ENCODE measurements at places on chromosomes 12 and 14.

DNA sequence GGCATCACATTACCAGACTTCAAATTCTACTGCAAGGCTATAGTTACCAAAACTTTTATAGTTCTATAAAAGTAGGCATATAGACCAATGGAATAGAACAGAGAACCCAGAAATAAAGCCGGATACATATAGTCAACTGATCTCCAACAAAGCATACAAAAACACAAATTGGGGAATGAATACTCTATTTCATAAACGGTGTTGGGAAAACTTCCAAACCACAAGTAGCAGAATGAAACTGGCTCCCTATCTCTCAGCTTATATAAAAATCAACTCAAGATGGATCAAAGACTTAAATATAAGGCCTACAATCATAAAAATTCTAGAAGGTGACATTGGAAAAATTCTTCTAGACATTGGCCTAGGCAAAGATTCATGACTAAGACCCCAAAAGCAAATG lies 187.9 kb upstream of the PLXNC1 start:
- DNase-seq: no peak

DNA sequence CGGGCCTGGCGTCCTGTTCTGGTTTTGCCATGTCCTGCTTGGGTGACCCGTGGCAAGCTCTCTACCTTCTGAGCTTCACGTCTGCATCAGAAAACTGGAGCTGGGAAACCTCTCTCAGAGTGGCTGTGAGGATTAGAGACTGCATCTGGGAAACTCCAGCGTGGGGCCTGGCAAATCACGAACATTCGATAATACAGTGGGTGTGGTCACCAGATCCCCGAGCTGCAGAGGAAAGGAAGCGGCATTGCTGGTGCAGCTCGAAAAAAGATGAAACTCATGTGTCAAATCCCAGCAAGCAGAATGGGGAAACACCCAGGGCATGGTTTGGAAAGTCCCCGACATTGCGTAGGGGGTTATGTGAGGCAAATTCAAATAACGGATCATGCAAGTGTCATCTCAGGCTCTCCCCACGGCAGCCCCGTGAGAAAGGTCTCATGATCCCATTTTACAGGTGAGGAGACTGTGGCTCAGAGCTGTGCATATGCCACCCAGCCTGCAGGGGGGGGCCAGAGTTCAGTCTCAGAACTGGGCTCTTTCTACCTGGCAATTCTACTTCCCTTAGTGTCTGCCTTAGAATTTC lies 98.1 kb upstream of the VRK1 start:
- peak; percentile 9 for DNase-seq

DNA sequence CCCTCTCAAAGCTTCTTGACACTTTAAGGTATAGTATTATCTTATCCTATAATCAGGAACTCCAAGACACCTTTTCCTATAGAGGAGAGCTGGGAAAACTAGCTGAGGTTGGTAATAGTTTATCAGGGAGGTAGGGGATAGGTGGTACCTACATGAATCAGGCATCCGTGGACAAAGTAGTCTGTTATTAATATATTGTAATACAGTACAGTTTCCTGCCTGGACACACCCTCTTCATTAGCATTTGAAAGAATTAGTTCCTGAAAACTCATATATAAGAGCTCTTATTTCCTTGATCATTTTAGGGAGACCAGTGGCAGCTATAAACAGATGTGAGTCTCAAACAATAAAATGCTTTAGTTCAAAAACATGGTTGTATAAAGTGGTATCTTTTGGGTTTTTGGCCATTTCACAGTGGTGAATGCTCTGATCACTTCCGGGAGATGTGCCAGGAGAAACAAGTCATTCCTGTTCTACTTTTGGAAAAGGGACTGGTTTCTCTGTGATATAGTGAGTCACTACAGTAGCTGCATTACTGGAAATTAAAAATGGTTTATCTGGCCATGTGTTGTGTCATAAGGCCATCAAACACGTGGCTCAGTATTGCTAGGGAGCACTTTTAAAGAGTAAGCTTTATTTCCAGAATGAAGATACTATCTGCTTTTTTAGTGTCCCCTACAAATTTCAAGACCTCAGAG lies 98.1 kb downstream of the KLRB1 start:
- no peak for DNase-seq

DNA sequence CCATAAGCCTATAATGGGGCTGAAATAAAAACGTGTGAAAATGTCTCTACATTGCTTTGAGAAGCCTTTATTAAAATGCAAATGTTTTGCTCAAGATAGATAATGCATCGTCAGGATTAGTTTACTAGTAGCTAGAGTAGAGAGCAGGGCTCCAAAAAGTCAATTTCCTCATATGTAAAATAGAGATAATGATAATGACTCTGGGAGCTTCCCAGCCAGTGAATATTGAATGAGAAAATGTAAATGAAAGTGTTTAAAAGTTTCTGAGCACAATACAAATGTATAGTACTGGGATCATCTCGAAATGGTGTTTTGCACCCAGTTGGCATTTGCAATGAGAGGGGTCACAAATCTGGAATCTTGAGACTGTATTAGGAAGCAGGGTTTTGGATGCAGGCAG lies 135.3 kb downstream of the OTOGL start:
- no peak for DNase-seq

GRCh38 chr14:23828616-23829015 lies 125.0 kb upstream of the DHRS4 start:
- peak; percentile 45 for DNase-seq

GRCh38 chr14:61151251-61151650 lies 129.9 kb downstream of the TMEM30B start:
- no peak for DNase-seq

- DNase-seq: no peak
Observed at GRCh38 chr12:34602213-34602940, 580.1 kb downstream of the ALG10 start.

DNA sequence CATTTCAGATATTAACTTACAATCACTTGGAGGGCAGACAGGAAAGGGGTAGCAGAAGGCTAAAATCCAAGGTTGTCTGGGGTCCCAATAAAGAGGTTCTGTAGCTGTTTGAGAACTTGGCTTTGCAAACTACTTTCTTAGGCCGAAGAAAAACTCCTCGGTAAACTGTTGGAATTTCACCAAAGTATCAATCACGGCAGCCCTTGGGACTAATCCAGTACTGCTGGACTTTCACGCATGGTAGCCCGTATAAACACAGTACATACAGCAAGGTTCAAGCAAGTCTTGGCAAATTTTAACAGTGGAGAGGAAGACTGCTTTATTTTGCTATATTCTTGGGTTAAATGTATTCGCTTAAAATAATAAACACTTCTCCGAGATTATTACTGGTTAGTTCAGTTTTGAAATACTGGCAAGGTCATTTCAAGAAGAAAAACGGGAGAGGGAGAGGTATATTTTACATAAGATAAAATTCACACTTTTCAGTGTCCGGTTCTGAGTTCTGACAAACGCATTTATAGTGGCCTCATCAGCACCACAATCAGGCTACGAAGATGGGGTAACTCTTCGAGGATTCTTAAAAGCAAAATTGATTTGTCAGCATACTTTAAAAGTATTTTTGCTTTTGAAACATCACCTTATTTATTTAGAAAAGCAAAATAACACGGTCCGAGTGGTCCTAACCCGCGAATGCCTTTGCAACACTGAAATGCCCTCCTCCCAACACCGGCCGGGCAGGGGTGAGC lies 1.3 kb downstream of the SETD3 start:
- no peak for DNase-seq

DNA sequence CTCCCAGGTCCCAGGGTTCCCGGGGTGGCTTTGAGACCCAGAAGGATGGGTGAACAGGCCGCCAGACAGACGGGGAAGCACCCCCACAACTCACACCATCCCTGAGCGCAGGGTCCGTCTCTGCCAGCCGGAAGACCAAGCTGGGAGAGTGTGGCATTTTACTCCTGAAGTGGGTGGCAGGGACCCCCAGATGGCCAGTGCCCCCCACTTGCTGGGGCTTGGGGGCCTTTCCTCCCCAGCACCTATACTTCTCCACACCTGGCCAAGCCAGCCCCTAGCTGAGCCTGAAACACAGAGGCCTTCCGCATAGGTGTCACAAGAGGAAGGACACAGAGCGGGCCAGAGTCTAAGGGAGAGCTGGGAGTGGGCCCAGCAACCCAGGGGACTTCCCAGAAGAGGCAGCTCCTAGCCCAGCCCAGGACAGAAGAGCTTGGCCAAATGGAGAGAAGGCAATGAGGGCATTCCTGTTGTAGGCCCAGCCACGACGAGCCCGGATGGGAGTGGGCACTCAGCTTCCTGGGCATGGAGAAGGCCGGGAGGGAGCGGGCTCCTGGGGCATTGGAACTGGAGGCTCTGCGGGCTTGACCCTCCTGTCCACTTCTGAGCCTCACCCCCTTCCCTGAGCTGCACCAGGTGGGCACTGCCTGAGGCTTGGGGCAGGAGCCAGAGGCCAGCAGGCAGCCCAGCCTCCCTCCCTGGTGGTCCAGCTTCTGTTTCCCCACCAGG lies 3.3 kb downstream of the AHNAK2 start:
- DNase-seq: no peak

GRCh38 chr14:59284059-59284458 lies 95.6 kb downstream of the DAAM1 start:
- no peak for DNase-seq

DNA sequence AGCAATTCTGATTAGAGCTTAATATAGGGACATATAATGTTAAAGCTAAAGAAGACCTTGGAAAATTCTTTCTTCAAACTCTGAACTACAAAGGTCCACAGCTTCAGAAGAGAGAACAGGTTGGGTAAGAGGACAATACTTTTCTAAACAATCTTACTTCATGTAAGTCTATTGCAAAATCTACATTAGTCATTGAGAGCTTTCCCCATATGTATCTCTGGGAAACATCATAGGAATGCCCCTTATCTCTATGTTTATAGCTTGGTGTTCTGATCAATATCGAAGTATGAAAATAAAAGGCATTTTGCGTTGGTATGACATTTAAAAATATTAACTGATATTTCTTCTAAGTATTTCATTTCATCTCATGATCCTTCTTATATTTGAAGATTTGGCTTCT lies 962.6 kb downstream of the AACS start:
- no peak for DNase-seq

DNA sequence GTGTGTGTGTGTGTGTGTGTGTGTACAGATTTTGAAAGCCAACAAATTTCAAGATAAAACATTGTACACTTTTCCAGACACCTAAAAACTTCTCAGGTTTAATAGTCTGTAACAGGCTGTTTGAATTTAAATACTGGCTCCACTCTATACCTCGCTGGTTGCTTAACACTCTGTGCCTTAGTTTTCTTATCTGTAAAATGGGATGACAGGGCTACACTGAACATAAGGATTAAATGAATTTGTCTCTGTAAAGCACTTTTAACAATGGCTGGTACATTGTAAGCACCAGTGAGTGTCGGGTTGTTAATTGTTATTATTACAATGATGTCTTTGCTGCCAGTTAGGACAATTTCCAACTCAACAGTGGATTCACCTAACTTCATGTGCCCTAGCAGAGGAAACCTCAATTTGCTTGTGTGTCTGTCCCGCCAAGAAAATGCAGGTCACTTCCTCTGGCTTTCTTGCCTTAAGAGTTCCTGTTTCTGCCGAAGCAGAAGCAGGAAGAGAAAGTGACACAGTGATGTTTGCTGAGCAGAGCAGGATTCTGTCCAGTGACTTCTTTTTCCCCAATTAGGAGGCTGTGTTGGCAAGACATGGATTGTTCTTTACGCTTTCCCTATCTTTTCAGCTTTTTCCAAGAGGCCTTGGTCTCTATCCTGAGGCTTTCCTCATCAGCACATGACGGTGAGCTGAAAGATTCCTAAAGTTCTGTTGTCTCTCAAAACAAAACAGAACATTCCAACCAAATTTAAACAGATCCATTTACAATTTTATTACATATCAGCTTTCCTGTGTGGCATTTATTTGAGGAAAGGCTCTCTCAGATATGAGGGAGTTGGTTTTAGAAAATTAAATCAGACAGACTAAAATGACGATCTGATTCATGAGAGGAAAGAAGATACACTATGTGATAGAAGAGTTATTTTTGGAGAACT lies 154.1 kb upstream of the ATP2B1 start:
- peak; percentile 89 for DNase-seq

DNA sequence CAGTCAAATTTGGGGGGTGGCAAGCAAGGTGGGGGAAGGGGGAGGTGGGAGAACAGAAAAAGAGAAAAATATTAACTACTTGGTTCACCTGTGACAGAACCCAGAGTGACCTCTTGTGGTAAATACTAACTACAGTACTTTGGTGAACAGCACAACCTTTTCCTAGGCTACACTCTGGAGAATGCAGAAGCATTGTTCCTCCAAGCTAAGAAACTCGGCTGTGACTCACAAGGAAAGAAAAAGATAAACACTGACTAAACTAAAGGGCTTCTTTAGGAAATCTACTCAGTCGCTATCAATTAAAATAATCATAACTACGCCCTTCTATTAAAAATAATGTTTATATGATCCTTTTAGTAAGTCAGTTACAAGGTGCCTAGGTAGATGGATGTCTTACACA lies 5.4 kb downstream of the KCNH5 start:
- DNase-seq: no peak

DNA sequence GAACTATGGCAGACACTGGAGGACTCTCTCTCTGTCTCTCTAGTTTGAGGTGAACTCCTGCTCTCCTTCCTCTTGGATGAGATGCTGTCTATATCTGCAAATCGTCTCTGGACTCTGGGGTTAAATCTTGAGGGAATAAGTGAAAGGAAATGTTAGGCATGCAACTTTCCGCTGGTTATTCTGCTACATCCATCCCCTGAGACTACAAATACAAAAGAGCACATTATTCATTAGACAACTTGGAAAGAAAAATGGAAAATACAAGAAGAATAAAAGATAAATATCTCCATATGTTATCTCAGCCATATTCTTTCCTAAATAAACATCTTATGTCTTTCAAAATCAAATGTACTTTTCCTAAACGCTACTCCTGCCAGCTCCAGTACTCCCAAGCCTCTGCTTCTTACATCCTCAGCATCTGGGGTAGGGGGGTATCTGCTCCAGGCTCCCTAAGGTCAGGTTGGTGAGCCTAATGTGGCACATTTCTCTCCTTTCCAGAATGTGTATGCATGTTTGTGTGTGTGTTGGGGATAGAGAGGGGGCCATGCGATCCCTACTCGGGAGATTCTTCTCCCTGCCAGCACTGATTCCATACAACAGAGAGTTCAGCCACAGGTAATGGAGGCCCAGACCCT lies 102.9 kb upstream of the FSCB start:
- DNase-seq: no peak

DNA sequence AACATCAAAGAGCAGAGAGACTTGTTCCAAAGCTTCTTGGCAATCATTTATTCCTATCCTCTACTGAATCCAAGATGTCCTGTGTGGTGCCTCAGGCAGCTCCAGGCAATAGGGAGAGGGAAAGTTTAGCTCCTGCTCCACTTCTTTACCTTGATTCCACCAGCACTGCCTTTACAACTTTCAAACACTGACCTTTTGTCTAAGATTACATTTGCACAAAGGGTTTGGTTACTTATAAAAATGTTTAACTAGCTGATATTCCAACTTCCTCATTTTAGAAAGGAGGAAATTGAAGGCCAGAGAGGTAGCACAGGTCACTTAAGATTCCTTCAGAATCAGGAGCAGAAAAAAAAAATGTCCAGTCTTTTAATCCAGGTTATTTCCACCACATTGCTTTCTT lies 192.7 kb downstream of the BTG1 start:
- no peak for DNase-seq
